ENCODE measurements at places on chromosomes 2 and 18.

DNA sequence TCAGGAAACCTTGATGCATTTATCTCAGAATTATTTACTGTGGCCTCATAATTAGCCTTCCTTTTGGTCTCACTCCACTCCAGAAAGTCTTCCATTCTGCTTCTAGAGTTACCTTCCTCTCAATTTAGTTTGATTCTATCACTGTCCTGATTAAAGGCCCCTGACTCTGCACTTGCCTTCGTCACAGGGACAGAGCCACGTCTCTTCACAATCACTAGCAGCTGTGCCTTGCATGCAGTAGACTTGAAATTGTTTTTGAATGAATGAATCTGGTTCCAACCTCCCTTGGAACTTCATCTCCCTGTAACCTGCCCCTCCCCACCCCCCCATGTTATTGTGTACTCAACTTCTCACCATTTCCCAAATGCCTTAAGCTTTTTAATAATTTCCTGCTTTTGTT lies 52.4 kb downstream of the OSBPL6 start:
- DNase-seq: no peak

DNA sequence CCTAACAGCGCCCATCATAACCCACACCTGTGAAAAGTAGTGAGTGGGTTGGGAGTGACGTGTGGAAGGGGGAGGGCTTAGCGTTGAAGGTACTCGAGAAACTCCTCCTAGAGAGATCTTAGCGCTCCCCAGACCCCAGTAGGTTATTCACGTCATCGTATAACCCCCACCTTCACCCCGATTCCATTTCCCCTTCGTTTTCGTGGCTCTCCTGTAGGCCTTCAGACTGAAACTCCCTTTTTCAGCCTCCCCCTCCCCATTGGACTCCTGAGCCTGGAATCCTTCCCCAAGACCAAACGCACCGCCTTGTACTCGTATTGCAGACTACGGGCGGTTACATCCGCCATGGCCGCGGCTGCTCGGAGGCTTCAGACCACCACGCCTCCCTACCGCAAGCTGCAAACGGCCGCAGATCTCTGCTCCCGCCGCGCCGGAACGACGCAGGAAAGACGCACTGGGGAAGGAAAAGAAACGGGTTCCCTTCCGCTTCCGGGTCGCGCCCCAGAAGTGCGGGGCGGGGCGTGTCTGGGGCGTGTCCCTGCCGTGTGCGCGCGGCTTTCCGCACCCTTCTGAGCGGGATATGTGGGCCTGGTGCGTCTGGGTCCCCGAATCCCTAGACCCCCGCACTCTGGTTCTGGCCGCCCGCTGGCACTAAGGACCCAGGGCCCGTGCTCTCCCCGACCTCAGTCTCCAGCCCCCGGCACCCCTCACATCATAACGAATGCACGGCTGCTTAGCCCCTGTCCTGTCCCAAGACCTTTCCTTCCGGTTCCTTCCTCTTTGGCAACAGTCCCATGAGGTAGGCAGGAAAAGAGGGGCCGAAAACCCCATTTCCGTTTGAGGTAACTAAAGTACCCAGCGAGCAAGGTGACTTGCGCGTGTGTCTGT lies at the start of gene SNRNP200:
TSS of gene SNRNP200 (minus strand) at position 456 of the 888 bp plus-strand sequence. CDS start at position 347, 109 bp downstream.
- DNase-seq: peak; percentile 93

- DNase-seq: no peak
Measured at GRCh38 chr2:24080701-24081100, 3.9 kb downstream of the TP53I3 start.

GRCh38 chr2:181626671-181627070 lies 30.2 kb downstream of the CERKL start:
- DNase-seq: no peak

- DNase-seq: no peak
Measured at GRCh38 chr18:63262369-63263335, 56.9 kb downstream of the BCL2 start.

GRCh38 chr2:146239392-146240135 lies 1605.3 kb upstream of the ACVR2A start:
- DNase-seq: no peak

DNA sequence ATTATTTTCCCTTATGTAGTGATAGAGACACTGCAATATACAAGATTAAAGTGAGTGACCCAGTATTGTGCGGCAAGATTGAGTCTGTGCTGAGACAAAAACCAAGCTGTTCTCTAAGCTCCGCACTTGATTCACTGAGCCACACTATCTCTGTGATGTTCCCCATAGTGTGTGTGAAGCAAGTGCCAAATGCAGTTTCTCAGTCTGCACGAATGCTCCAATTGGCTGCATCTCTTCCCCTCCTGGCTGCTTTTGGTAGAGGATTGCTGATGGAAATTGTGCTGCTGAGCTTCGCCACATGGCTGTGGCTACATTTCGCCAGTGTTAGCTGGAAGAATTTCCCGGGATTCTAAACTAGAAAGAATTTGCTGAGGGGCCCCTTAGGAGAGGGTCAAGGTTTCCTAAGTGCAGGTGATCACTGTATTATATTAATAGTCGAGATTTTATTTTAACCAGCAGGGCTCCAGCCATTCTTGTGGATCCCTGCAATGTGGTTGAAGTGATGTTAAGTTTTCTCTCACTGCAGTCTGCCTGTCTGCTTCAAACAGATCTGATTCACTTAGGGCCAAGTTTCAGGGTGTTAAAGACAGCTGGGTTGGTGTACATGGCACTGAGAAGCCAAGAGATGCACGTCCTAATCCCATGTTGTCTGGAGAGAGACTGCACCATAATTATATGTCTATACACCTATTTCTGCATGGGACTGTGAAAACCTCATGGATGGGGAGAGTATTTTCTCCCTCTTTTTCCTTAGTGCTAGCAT lies 317.2 kb downstream of the DCC start:
- DNase-seq: no peak

DNA sequence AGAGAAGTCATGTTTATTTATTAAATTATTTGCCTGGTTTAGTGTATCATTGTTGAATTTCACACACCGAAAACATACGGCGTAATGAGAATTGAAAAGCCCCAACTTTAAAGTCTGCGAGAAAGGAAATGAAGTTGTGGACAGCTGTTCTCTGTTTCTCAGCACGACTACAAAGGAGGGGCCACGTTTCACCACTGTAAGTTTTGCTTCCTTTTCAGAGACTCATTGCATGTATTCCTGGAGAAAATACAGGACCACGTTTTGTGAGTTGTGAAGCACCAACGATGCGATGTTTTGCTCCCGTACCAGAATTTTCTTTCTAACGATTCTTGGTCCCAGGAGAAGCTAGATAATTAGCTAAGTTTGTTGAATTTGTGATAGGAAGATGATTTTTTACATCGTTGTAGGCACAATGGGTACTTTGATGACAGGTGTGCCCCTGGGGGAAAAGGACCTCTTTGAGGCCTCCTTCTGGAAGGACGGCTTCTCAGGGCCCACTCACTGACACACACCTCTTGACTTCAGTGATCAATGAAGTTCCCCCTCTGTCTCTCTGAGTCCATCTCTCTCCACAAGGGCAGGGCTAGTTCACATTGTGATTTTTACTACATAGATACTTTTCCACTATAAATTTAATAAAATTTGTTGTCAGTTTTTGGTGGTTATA lies 23.7 kb upstream of the ACKR3 start:
- no peak for DNase-seq

DNA sequence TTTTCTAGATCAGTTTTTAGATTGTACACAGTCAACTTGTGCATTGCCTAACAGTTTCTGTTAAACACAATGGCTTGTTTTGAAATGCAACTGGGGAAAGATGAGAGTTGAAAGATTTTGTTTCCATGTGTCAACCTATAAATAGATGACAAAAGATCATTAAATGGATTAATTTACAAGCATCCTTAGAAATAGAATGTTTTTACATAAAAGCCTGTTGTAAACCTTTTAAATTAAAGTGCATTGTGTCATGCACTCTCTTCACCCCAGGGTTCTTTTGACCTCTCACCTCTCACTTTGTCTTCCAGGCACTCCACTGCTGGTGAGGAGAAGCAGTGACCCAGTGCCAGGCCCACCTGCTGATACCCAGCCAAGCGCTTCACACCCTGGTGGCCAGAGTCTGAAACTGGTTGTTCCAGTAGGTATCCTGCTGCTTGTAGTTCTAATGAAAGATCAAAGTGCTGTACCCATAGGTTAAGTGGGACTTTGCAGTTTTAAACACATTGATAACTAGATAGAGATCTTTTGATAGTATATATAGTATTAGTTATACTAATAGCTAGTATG lies 502.1 kb downstream of the PARD3B start:
- no peak for DNase-seq

- DNase-seq: no peak
Measured at GRCh38 chr2:144645083-144645778, 125.3 kb upstream of the ZEB2 start.

GRCh38 chr2:207434306-207434705 lies 95.5 kb upstream of the CREB1 start:
- DNase-seq: no peak

- DNase-seq: no peak
Measured at GRCh38 chr2:12824351-12824777, 107.6 kb downstream of the TRIB2 start.

GRCh38 chr2:76050196-76050595 lies 339.5 kb upstream of the GCFC2 start:
- DNase-seq: no peak

GRCh38 chr2:99957332-99958133 lies 184.9 kb downstream of the AFF3 start:
- no peak for DNase-seq

DNA sequence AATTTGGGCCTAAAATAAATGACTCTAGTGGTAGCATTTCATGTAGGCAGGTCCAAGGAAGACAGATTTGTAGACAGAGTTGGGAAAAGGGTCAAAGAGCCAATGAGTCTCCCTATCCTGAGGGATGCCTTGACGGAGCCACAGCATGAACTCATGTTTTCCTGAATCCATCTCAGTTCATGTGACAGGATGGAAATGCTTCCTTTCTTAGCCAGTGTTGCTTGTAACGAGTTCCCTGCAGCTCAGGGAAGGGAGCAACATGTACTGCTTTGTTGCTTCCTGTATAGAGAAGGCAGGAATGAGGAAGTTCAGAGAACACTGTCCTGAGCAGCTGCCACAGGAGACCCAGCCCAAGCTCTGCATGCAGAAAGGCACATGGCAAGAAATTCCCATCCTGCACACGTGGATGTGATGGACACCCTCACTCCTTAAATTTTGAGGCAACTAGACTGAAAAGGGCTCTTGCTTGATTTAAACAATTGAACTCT lies 27.9 kb downstream of the TMEM17 start:
- no peak for DNase-seq

GRCh38 chr2:122643725-122644329 lies 888.4 kb downstream of the TSN start:
- no peak for DNase-seq

DNA sequence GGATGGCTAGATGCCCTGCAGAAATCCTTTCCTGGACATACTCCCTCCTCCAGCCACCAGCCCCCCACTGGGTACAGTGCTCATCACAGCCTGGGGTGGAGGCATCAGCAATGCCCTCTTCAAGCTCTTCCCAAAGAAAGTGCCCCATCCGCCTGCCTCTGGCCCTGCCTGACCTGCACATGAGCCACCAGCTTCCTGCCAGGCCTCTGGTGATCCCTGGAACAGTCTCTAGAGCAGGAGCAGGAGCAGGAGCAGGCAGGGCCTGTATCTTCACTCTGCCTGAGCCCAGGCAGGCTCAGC lies 54.1 kb upstream of the CAB39 start:
- no peak for DNase-seq

GRCh38 chr2:88669482-88670214 lies 21.8 kb upstream of the RPIA start:
- no peak for DNase-seq

DNA sequence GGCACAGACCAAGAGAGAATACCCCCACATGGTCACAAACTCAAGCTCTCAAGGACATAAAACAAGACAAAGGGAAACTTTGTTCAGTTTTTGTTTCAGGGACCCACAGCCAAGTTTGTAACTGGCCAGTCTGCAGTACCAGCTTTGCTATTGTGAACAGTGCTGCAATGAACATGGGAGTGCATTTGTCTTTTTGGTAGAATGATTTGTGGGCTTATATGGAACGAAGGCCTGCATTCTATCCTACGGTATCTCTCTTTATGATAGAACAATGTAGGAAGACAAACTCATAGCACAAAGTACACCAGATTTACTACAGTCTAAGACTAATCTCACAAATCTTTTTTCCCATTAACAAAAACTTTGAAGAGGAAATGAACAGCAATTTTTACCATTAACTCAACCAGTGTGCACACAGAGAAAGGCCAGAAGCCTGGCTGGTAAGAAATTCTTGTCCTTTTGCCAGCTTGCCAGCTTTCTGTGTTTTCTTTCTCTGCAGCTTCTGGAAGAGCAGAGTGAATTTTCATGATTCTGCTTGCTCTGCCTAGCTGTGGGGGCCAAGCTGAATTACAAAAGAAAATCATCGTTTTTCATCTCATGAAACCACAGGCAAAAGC lies 37.1 kb upstream of the FEZ2 start:
- DNase-seq: no peak

DNA sequence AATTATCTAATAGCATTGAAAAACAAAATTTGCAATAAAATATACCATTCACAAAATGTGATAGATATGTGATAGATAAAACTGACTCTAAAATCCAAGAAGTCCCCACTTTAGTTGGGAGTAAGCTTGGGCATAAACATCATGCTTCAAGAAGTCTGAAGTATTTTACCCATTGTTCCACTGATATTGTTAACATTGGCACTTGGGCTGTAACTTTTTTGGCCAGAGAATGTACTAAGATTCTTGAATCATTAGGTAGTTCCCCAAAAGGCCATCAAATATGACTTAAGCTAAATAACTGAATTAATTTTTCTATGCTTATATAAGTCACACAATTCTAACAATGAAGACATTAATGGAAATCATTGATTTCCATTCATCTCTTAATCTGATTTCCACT lies 413.6 kb downstream of the CDH2 start:
- no peak for DNase-seq

DNA sequence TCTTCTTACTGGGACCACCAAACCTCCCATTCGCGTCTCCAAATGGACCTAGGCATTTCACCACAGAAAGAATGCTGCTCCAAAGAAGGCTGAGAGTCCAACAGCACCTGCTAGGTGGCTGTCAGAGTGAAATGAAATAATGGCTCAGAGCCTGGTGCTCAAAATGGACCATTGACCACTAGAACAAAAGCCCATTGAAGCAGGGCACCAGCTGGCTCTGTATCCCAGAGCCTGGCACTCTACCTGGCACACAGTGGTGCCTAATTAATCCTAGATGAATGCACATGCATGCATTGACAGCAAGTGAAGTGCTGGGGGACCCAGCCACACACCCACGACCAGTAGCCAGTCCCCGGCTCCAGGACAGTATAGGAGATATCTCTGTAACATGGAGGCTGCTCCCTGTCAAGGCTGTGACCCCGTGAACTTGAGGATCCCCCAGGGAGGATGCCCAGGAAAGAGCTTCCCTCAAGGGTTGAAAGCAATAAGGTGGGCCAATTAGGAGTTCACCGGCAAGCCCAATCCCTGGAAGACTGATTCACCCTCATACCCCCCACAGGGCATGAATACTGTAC lies 261.3 kb downstream of the TNS1 start:
- no peak for DNase-seq

GRCh38 chr2:163171786-163172530 lies 333.4 kb upstream of the KCNH7 start:
- DNase-seq: no peak

GRCh38 chr2:27095745-27096651 lies 9.4 kb downstream of the KHK start:
- peak; percentile 15 for DNase-seq

Measured in T-helper 2 cell (primary cell).